ENCODE measurements at places on chromosomes 3 and 15.

- no peak for DNase-seq
These were observed 13.3 kb downstream of the VPS8 start for GRCh38 chr3:184825121-184825820.

DNA sequence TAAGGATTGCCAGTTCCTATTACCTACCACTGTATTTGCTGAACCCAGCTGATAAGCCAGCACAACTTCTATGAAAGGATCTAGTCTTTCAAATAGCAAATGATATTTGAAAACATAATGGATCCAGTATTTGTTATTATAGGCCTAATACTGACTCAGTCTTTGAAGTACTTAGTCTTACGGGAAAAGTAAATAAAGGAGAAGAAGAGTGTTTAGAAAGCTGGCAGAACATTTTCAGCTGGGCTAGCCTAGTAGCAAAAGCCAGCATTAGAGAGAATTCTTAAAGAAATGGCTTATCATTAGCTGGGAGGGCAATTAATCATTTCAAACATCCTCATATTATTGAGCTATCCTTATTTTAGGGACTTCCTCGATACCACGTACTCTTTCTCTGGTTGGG, 101.4 kb upstream of the GOLIM4 start:
- no peak for DNase-seq

GRCh38 chr3:127226946-127227842, 34.3 kb downstream of the PRR23E start:
- no peak for DNase-seq

GRCh38 chr15:78457101-78457500, 19.1 kb downstream of the IREB2 start:
- no peak for DNase-seq
